ENCODE measurements at places on chromosomes 6 and 20.

GRCh38 chr6:72781624-72782023, 159.8 kb downstream of the KCNQ5 start:
- H3K27me3 ChIP-seq, result no peaks in the 10 kb centered on the region
- no peaks in the 10 kb centered on the region for H3K4me1 ChIP-seq
- no peak overlapping the region for H3K4me3 ChIP-seq
- no peak for DNase-seq

GRCh38 chr6:105226598-105227294, 46.9 kb upstream of the POPDC3 start:
- H3K27ac ChIP-seq, result no peak overlapping the region
- H3K4me1 ChIP-seq, result no peaks in the 10 kb centered on the region
- DNase-seq, result no peak
- no peak overlapping the region for H3K4me3 ChIP-seq

GRCh38 chr6:31713991-31714684, 1.0 kb upstream of the LY6G6D start:
- H3K36me3 ChIP-seq, result no peaks in the 10 kb centered on the region
- H3K27me3 ChIP-seq, result no peaks in the 10 kb centered on the region
- no peak overlapping the region for H3K4me3 ChIP-seq
- no peaks in the 10 kb centered on the region for H3K4me1 ChIP-seq

DNA sequence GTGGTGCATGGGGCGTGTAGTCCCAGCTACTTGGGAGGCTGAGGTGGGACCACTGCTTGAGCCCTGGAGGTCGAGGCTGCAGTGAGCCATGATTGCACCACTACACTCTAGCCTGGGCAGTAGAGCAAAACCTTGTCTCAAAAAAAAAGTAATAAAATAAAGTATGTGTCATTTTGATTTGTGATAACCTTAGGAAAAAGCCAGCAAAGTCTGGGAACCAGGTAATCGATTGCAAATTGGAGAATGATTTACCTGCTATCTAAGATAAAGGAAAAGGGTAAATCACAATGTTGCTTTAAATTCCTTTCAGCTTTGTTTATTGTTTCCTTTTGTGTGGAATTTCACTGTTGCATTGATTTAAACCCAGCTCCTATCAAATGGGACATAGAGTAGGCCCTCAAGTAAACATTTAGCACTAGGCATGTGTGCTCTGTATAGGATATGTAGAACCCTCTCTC, 59.0 kb downstream of the SGK1 start:
- H3K4me3 ChIP-seq, result no peak overlapping the region
- no peaks in the 10 kb centered on the region for H3K27me3 ChIP-seq
- H3K36me3 ChIP-seq, result no peaks in the 10 kb centered on the region
- DNase-seq, result no peak
- H3K27ac ChIP-seq, result no peak overlapping the region
- H3K4me1 ChIP-seq, result peaks cover 8% of the 10 kb centered on the region

GRCh38 chr6:129634411-129635230, 75.4 kb downstream of the ARHGAP18 start:
- H3K4me1 ChIP-seq, result peaks cover 6% of the 10 kb centered on the region
- H3K4me3 ChIP-seq, result no peak overlapping the region

DNA sequence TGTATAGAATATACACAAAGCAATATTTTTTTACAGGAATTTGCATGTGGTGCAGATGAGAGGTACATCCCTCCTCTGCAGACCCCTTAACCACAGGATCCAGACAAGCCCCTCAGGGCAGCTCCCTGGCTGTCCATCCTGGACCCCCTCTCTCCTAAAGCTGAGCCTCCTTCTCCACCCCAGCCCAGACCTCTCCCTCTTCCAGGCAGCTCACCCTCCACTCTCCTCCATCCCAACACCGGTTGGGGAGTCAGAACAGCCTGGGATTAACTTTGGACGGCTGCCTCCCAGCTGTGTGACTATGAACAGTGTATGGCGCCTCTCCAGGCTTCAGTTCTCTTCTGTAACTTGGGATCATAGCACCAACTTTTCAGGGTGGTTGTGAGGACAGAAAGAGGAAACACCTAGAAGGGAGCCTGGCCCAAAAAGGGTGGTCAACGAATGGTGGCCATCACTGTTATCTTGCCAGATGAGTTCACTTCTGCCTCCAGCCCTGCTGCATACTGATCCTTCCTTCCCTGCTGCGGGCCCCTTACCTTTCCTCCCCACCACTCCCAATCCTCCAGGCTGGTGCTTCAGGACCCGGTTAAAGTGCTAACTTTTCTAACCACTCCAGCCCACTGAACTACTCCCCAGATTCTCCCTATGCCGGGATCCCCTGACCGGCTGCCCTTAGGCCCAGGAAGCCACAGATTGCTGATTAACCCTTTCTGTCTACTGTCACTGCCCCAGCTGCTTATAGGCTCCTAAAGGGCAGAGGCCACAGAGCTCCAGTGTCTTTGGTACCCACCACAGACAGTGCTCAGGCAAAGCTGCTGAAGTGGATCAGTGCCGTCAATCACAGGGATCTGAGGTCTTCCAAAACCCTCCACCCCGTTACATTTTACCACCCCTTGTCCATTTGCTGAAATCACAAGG, 55.9 kb downstream of the GPR6 start:
- no peaks in the 10 kb centered on the region for H3K36me3 ChIP-seq
- H3K4me1 ChIP-seq, result no peaks in the 10 kb centered on the region
- no peaks in the 10 kb centered on the region for H3K27me3 ChIP-seq
- H3K4me3 ChIP-seq, result no peak overlapping the region

All from ovary (tissue), 10 donors.